ENCODE measurements at places on chromosomes 3 and 15.

GRCh38 chr3:104856741-104857140, 510.0 kb upstream of the ALCAM start:
- no peak for DNase-seq

GRCh38 chr3:45656575-45657363, 32.4 kb upstream of the SACM1L start:
- DNase-seq: peak; percentile 77

DNA sequence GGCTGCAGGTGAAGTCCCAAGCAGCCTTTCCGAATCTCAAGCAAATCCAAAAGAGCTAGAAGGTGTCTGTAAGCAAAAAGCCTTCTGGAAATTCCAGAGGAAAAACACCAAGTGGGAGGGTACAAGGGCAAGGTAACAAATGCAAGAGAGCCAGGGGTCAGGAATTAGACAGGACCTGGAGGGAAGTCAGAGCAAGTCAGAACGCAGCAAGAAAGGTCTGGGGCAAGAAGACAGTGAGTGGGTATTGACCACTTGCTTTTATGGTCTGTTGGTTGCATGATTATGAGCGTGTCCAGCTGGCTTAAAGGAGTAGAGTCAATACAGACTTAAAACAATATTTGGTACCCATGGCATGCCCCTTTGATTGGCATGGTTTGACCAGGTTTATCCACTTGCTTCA, 66.7 kb upstream of the OXTR start:
- no peak for DNase-seq

DNA sequence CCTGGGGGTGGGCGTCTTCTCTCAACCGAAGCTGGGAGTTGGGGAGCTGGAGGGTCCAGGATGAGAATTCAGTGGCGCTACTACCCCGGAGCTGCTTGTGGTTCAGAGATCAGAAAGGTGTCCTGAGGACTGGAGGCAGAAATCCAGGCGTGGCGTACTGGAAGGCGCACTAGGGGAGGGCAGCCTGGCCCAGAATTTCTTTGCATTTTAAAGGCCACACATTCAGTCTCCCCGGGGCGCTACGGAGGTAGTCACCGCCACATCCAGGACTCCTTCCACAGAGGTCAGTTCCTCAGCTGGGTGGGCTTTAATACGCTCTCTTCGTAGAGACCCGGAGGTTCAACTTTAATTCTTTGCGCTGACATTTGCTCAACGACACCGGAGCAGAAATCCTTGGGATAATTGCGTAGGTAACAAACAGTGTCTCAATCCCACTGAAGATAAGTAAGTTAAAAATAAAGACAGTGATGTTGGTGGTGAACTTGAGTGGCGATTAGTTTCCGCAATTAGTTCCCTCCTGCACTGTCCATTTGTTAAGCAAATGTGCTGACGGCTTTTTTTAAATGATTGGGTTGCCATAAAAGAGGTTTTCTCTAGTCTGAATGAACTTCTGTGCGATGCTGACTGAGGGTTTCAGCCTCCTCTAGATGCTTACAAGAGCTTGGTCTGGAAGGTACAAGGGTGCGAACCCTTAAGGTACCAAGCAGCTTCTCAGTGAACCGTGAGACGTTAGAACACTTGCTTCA, 535 bp downstream of the MCTP2 start:
- no peak for DNase-seq

- no peak for DNase-seq
Observed at GRCh38 chr15:35505809-35506208, 40.2 kb downstream of the DPH6 start.

DNA sequence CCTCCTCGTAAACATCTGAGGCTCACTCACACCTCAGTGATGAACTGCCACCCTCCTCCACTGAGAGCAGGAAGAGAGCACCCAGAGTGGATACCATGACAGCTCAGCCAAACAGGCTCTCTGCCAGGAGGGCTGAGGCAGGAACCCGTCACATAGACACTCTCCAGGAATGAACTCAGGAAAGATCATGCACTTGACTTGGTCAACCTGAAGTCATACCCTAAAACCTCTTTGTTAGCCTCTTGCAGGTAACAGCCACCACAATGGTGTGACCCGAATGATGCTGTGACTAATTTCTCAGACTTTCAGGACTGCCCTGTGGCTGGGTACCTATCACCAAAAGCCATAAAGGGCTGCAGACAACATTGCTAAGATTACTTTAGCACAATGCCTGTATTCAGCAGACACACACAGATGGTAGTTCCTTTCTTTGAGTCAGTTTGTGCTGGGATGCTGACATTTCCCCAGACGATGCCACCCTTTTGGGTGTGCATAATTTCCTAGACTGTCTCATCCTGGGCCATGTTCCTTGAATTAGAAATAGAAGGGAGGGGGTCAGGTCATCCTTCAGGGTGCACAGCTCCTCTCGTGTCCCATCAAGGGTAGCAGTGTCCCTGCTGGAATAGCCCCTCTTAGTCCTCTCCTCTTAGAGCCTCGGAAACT, 30.3 kb downstream of the CX3CR1 start:
- no peak for DNase-seq

GRCh38 chr15:26838742-26839460, 28.0 kb upstream of the GABRA5 start:
- no peak for DNase-seq

DNA sequence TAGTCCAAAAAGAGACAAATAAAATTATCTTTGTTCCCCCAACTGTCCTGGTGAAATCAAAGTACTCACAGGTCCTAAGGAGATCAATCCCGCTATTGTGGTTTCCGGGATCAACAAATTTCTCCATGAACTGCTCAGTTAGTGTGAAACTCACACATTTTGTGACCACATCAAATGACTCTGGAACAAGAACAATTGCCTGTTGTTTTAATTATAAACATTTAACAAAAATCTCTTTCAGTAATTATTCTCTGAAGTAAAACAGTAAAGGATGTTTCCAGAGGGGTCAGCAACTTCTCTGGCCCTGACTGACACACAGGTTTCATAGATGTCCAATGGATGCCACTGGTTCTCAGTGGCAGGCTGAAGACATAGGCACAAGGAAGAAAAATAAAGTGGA, 3.9 kb downstream of the CLDND1 start:
- DNase-seq: no peak

GRCh38 chr15:24676431-24676830, 856 bp downstream of the NPAP1 start:
- DNase-seq: no peak

DNA sequence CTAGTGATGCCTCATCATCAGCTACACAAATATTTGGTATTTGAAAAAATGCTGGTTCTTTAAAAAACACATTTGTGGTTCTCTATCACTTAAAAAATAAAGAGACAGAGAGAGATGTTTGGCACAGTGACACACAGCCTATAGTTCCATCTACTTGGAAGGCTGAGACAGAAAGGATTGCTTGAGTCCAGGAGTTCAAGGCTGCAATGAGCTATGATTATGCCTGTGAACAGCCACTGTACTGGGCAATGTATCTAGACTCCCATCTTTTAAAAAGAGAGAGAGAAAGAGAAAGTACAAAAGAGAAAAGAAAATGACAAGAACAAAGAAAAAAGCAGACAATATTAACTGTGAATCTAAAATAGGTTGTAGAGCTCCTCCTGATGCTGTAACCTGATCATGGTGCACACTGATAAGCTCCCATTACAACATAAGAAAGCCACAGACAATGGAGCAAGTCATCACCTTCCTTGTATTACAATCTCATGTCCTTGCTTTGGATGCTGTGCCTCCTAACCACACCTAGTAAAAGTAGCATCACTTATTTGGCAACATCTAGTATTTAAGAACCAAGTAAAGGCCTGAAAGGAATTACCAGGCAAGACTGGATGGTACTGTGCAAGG, 31.7 kb upstream of the MAP4 start:
- no peak for DNase-seq

DNA sequence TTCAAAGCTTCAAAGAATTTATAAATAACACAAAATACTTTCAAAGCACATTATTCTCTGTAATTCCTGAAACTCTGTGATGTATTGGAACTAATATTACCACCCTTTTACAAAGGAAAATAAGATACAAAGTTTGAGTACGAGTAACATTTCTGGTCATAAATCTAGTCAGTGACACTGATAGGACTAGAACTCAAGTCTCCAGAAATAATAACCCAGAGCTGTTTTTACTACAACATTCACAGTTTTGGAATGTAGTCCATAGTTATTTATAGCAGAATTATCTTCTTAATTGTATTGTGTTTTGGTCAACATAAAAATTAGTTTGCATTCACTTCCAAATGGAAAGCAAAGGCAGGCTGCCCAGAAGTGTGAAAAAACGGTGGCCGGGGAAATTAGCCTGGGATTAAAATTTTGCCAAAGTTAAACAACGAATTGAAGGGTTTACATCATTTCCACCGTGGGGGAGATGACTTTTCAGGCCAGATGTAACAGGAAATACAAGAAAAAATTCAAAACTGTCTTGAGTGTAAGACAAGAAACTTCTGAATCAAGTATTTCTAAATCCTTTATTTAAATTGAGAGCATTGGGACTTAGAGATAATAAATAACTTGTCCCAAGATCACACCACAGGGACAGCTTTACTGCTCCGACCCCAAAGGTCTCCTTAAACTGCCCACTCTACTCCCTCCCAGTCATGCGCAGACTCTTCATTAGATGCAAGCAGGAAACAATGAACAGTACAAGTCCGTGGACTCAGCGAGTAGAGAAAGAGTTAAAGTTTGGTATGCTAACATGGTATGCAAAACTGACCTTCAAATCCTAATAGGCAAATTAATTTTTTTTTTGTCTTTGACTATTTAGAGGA, 74.3 kb upstream of the VGLL4 start:
- DNase-seq: no peak

- DNase-seq: no peak
Observed at GRCh38 chr3:78670746-78671145, 1097.1 kb downstream of the ROBO1 start.

GRCh38 chr3:78969483-78969882, 798.3 kb downstream of the ROBO1 start:
- no peak for DNase-seq

DNA sequence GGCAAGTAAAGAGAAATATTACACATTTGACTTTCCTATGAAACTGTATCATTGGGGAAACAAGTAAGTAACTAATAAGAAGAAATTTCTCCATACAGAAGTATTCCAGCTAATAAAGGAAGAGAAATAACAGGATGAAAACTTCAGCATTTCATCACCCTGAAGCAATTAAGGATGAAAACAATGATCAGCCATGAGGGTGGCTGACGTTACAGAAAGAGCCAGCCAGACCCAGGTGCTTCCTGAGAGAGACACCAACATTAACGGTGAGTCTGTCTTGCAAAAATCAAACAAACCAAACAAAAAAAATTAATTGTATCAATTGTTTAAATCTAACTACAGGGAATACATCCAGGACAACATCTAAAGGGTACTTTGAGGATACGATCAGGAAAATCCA, 190.0 kb downstream of the ARRDC4 start:
- no peak for DNase-seq

- DNase-seq: no peak
Observed at GRCh38 chr3:105513042-105513441, 146.3 kb downstream of the ALCAM start.

DNA sequence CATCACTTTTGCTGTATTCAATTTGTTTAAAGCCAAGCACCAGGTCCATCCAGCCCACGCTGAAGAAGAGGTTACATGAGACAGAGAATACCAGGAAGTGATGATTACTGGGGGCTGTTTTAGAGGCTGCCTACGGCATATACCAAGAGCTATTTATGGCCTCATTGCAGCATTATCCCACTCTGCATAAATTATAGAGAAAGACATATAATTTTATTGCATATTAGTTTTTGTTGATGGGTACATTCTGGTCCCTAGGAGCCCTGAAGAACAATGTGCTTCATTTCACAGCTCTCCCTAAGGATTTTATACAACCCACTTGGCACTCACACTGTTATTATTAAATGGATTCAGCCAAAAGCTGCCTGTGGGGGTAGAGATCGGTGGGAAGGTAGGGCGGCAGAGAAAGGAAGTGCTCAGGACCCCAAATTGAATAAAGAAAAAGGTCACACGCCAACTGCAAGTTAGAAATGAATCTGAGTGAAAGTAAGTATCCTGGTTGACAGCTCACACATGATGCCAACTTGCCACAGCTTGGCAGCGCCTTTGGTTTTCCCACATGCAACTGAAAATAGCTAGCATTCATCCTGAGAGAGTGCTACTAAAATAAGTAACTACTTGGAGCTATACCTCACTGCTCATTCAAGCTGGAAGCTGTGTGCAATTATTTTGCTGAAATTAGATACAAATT, 73.7 kb downstream of the CCNL1 start:
- DNase-seq: no peak

DNA sequence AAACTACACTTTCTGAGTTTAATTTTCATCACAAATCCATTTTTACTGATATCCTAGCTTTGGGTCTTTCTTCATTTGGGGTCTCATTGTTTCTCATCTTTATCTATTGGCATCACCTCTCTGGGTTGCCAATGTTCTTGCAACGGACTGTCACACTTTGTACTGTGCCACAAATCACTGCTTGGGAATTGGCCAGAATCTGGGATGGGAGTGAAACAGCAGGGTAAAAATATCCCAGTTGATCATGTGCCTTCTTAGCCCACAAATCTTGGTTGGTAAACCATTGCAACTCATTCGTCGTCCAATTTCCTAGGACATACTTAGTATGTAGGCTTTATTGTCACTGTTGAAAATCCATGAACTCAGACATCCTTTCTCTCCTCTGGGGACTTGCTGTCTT, 698.5 kb downstream of the OTOL1 start:
- DNase-seq: no peak

GRCh38 chr3:174532776-174533175, 326.4 kb upstream of the NAALADL2 start:
- DNase-seq: no peak

- DNase-seq: no peak
Observed at GRCh38 chr15:90058308-90058707, 44.0 kb downstream of the IDH2 start.

GRCh38 chr3:182803596-182803995, 10.3 kb downstream of the ATP11B start:
- no peak for DNase-seq

GRCh38 chr15:72285927-72286516, 13.7 kb upstream of the PARP6 start:
- DNase-seq: no peak

DNA sequence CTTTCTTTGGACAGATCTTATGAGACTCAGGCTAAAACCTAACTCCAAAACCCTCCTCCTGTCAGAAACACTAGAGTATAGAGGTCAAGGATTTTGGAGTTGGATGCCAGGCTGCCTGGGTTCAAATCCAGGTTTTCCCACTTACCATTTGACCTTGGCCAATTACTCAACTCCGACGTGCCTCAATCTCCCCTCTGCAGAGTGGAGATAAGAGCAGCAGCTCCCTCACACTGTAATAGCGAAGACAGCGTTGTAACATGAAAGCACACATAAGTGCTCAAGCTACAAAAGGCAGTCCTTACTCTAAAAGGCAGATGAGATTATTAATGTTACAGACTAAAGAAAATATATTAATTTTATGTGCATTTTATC, 90.1 kb downstream of the IGF2BP2 start:
- no peak for DNase-seq

DNA sequence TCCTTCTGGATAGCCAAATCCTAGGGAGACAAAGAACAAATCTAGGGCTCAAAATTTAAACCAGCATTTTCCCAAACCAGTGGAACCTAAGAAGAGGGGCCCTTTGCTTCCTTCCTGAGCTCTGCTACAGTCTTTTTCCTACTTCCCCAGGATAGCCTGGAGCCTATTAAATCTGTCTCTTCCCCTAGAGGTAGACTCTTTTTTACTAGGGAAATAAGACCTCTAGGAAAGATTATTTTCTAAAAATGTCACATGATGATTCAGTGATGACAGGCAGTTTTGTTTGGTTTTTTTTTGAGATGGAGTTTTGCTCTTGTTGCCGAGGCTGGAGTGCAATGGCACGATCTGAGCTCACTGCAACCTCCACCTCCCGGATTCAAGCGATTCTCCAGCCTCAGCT, 18.5 kb downstream of the RMDN3 start:
- no peak for DNase-seq
